Placental epithelial cell (primary cell): ENCODE measurements at places on chromosomes 12 and 14. TPM values are rescaled to one million over a fixed set of nuclear protein-coding genes. Genes with fewer than 3 reads are reported as not detected.

BCL11B gene
- 1.4 and 2.0 TPM in 2 replicates for total RNA-seq

SGPP1 gene
- total RNA-seq = 18.1 and 35.5 TPM in 2 replicates

HOXC9 gene
- 0.65 TPM in 1 of 2 replicates, not detected in the other for total RNA-seq

RILPL1 gene
- 12.3 and 13.7 TPM in 2 replicates for total RNA-seq

TGFB3 gene
- total RNA-seq = 0.33 and 1.2 TPM in 2 replicates

KIF5A gene
- under 0.01 and 0.11 TPM in 2 replicates for total RNA-seq

ADGRD1 gene
- total RNA-seq = not detected in 2 replicates

STON2 gene
- total RNA-seq = 17.6 and 32.2 TPM in 2 replicates

CLECL1 gene
- not detected in 2 replicates for total RNA-seq

ANO4 gene
- 5.9 and 15.1 TPM in 2 replicates for total RNA-seq

KRT7 gene
- 636 and 2,495 TPM in 2 replicates for total RNA-seq

SMCO2 gene
- 0.39 TPM in 1 of 2 replicates, not detected in the other for total RNA-seq
